Sigmoid colon (tissue), 7 donors: ENCODE measurements at places on chromosomes 5 and 9. TPM values are rescaled to one million over a fixed set of nuclear protein-coding genes. Genes with fewer than 3 reads are reported as not detected.

Gene IRX1
- not detected for total RNA-seq

Gene TRPM6
- not detected for total RNA-seq

Gene ZNF462
- total RNA-seq, result 24.4 TPM

Gene SUSD3
- 3.6 TPM for total RNA-seq

Gene SPAAR
- 5.5 TPM for total RNA-seq

Gene CCL28
- total RNA-seq, result 1.7 TPM

Gene SPINK13
- not detected for total RNA-seq

Gene ORM2
- total RNA-seq, result not detected

Gene FLT4
- total RNA-seq, result 9.7 TPM

Gene FREM1
- total RNA-seq, result 10.6 TPM

Gene CATSPER3
- total RNA-seq, result not detected

Gene CACFD1
- 6.7 TPM for total RNA-seq

Gene TTC23L
- total RNA-seq, result 0.28 TPM

Gene SLC25A2
- total RNA-seq, result not detected

Gene RGMB
- total RNA-seq, result 25.0 TPM

Gene C9orf78
- 172 TPM for total RNA-seq

Gene OTP
- not detected for total RNA-seq

Gene GRM6
- total RNA-seq, result not detected

Gene IL33
- 33.5 TPM for total RNA-seq

Gene BBLN
- 166 TPM for total RNA-seq

Gene AHRR
- total RNA-seq, result not detected

Gene FAM174A
- total RNA-seq, result 33.2 TPM

Gene RASGEF1C
- 4.2 TPM for total RNA-seq

Gene IFNA8
- total RNA-seq, result not detected

Gene FAM221B
- total RNA-seq, result not detected

Gene PARP8
- total RNA-seq, result 26.9 TPM

Gene GRXCR2
- not detected for total RNA-seq

Gene WNT8A
- total RNA-seq, result not detected

Gene KLHL3
- total RNA-seq, result 4.3 TPM

Gene PCDHB7
- 1.4 TPM for total RNA-seq

Gene EGFLAM
- 2.5 TPM for total RNA-seq

Gene AGXT2
- not detected for total RNA-seq

Gene MLANA
- not detected for total RNA-seq

Gene SHISAL2B
- not detected for total RNA-seq

Gene EMB
- total RNA-seq, result 4.2 TPM

Gene LCN1
- not detected for total RNA-seq

Gene PCDHGB6
- 12.7 TPM for total RNA-seq

Gene PCDHGA10
- 7.8 TPM for total RNA-seq

Gene EQTN
- 0.71 TPM for total RNA-seq

Gene MELK
- not detected for total RNA-seq

Gene KCNT1
- total RNA-seq, result not detected

Gene KCNN2
- total RNA-seq, result 8.2 TPM

Gene TAF11L5
- total RNA-seq, result not detected

Gene FCN2
- not detected for total RNA-seq

Gene C5orf34
- total RNA-seq, result 2.1 TPM

Gene RAB3C
- 6.7 TPM for total RNA-seq

Gene SH3GL2
- 0.68 TPM for total RNA-seq

Gene ECM2
- 8.1 TPM for total RNA-seq

Gene SCGB3A2
- not detected for total RNA-seq

Gene IL13
- not detected for total RNA-seq

Gene TMOD1
- 41.7 TPM for total RNA-seq

Gene PPP2R2B
- 5.6 TPM for total RNA-seq
